Erythroblast (primary cell): ENCODE measurements at places on chromosomes 3 and 15.

- DNase-seq, result no peak
These were observed 75.7 kb downstream of the NLGN1 start for GRCh38 chr3:173473237-173473636.

GRCh38 chr15:45523166-45523460 is 558 bp upstream of the SLC30A4 start:
- peak; percentile 21 for DNase-seq

DNA sequence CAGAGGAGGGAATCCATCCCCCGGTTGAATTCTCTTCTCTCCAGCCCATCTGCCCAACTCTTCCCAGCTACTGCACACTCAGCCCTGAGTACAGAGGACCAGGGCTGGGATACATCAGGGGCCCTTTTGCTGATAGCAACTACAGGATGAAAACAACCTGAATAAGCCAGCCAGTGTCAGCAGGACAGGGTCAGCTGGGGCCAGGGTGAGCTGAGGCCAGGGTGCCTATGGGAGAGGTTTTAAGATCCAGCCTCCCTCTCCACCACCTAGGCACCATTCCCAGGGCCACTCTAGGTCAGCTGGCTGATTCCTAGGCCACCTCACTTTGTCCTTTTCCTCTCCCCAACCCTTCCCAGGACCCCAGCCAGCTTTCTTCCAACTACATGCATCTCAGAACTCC is 83.8 kb downstream of the MRPL46 start:
- DNase-seq, result no peak

DNA sequence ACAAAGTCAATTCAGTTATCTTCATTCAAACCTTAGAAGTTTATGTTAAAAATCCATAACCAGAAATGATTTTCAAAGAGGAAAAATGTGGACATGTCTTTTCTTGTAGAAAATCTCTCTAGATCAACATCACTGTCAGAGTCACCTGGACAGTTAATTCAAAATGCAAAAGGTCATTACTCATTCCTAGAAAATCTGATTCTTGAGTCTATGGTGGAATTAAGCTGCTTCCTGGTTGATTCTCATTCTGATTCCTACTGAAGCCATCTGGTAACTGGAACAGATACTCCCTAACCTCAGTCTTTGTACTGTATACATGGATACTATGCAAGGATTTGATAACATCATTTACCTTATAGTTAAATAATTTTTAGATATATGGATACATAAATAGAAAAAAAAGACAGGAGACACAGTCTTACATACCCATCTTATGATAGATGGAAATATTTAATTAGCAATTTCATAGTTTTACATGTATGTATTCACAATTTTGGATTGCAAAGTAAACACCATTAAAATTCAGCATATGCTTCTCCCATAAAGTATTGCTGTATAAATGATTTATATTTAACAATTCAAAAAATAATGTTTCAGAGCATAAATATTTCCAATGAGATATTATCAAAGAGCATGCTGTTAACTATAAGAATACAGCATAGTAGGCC is 693.2 kb upstream of the CCDC54 start:
- no peak for DNase-seq

DNA sequence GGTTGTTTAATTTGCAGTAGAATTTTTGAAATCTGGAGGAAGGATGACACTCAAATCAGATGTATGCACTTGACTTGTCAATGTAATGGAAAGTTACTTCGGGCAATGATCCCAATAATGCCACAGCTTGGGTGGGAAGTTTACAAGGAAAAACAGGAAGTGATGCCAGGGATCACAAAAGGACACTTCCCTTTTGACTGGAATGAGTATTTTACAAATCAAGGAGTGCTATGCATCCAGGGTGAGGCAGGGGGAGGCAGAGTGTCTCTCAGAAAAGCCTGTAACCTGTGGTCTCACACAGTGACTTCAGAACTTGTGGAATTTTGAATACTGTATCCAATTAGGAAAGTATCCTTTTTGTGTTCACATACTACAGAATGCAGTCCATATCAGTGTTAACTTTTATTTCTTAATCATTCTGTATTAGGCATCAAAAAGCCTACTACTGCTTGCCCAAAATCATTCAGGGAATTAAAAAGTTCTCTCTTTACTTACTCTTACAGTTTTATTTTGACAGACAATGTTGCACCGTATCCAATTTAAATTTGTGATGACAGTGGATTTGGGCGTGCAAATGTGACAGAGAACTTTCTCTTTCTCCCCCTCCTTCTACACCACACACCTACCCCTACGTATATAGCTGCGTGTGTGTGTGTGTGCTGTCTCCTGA is 445.1 kb downstream of the MECOM start:
- peak; percentile 7 for DNase-seq

- no peak for DNase-seq
These were observed 123.7 kb upstream of the CLSTN2 start for GRCh38 chr3:139811331-139811730.

GRCh38 chr3:64049136-64049535 is 25.8 kb upstream of the PSMD6 start:
- no peak for DNase-seq

DNA sequence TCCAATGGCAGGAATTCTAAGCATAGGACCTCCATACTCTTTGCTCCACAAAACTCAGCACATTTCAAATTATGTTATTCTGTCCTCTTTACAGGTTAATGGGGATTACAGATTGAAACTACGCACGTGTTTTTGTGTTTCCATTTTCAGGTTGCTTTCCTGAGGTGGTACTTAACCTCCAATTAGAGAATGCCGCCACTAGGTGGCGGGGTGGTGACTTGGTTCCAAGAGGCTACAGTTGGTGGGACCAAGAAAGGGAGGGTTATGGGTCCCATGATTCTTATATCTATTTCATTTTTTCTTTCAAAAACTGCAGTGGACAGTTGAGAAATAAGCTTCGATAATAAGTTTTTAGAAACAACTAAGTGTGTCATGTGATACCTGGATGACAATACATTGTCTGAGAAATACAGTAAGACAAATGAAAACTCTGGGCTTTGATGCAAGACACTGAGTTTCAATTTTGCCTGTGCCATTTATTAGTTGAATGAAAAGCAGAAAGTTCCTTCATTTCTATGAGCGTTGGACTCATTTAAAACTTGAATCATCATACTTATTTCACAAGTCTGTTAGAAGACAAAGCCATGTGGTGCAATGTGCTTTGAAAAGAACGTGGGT is 539.0 kb downstream of the FGF12 start:
- peak; percentile 33 for DNase-seq

- no peak for DNase-seq
These were observed 99.5 kb downstream of the APBA2 start for GRCh38 chr15:28985316-28985645.

DNA sequence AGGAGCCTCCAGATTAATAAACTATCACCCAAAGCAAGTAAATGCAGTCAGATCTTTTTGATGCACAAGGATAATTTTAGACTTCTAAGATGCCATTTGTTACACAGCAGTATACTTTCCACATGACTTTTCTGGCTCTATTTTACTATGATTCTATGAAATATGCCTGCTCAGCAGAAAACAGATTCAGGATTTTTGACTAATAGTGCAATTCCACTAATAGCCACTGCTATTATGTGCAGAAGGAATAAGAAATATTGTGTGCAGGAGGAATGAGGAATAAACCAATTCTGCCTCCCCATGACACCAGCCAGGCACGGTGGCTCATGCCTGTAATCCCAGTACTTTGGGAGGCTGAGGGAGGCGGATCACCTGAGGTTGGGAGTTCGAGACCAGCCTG is 11.5 kb upstream of the SPPL2A start:
- DNase-seq, result no peak

GRCh38 chr15:45604326-45604725 is 17.1 kb downstream of the BLOC1S6 start:
- DNase-seq, result no peak

DNA sequence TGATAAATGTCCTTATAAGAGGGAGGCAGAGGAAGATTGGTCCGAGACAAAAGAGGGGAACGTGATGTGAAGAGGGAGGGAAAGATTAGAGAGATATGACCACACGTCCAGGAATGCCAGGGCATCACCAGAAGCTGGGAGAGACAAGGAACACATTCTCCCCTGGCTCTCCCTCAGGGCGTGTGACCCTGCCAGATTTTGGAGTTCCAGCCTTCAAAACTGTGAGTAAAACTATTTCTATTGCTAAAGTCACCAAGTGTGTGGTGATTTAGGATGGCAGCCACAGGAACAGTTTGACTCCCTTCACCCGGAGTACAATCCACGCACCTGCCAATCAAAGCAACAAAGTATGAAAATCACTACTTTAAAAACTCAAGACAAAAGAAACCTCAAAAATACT is 32.1 kb upstream of the TJP1 start:
- DNase-seq, result no peak

GRCh38 chr3:138450704-138451424 is 16.4 kb downstream of the ESYT3 start:
- no peak for DNase-seq
